ENCODE measurements at places on chromosomes 4 and X.
A peak's percentile ranks its signal among the peaks of the same experiment; 100 is the strongest.

GRCh38 chrX:49075347-49075746 lies 1.5 kb upstream of the PRAF2 start:
- DNase-seq: no peak

DNA sequence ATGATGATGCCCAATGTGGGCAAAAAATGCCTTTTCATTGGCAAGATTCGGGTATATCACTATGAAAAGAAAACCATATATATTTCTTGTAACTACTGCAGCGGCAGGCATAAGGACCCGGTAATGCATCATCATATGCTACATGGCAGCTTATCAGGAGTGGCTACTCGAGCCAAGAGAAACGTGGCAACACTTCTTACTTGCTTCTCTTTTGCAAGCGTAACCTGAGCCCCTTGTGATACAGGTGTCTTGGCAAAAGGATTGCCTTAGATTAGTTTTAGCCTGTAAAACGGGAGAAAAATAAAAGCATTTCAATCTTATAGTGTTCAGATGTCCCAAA lies 280.3 kb downstream of the SPRY1 start:
- peak; percentile 23 for DNase-seq

DNA sequence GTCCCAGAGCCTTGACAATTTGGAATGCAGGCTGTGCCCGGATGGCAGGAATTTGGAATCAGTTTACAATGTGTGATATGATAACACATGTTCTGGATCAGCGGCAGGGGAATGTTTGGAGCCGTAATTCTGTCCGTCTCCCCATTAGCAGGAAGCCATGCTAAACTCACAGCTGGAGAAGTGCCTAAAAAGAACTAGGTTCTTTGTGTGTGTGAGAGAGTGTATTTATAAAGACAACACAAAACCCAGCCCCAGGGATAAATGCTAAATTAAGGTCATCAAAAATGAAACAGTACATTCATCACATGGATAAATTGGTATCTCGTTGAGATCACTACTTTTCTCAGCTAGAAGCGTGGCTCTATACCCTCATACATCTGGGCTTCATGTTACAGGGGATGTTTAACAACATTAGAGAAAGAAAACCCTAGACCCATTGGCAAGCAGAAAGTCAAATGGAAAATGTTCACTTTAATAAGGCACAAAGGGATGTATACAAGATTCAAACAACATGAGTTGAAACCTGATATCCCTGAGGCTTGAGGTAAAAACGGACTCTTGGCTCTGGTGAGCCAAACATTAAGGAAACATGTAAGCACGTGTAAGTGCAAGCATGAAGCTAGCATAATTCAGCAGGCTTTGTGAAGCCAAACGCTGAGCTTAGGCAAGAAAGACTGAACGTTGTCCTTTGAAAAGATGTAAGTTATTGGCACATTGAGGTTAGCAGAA lies 18.0 kb upstream of the TMEM131L start:
- DNase-seq: no peak

DNA sequence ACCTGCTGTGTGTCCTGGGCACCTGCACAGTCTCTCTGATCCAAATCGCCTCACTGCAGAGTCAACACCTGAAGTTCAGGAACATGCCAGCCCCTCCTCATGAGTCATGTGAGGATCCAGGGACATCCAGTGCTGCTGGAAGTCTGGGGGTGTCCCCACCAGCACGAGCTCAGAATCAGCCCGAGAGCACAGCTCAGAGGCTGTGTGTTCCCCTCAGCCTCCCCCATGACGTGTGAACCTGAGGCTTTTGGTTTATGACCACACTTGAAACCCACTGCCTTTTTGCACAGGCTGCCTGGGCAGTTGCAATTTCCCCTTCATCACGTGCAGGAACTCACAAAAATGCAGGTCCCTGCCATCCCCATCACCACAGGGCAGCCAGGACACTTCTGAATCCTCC lies 47.1 kb downstream of the PPP2R2C start:
- DNase-seq: no peak

GRCh38 chr4:10730590-10730989 lies 46.0 kb upstream of the CLNK start:
- no peak for DNase-seq

DNA sequence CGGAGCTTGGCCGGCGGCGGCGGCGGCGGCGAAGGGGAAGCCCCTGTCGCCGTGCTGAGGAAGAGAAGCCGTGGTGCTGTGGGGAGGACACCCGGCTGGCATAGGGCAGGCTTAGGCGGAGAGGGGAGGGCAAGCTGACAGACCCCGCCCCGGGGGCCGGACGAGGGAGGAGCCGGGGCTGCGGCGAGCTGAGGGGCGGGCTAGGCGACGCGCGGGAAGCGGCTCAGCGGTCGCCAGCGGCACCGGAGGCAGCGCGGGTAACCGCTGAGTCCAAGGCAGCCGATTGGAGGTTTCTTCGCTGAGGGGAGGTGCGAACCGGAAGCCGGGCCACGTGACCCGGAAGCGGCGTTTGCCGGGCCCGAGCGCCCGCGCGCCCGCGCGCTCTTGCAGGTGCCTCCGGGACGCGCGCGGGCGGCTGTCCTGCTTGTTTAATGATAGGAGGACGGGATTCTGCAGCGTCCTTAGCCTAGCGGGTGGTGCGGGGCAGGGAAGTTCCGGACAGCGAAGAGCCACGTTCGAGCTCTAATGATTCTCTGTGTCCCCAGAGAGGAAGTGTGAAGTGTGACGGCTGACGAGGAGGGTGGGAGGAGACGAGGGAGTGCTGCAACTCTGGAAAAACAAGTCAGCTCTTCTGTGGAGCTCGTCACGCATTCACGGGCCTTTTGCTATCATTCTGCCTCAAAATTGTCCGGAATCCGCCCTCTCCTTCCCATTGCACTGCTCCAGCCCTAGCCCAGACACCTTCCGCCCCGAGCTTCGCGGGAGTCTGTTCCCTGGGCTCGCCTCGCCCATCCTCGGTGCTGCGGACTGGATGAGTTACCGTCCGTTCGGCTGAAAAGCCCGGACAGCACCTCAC lies at the start of gene AP1S2:
TSS of gene AP1S2 (minus strand) at position 102 of the 856 bp plus-strand sequence. CDS start 2,289 bp downstream, outside the sequence.
- DNase-seq: peak; percentile 73

DNA sequence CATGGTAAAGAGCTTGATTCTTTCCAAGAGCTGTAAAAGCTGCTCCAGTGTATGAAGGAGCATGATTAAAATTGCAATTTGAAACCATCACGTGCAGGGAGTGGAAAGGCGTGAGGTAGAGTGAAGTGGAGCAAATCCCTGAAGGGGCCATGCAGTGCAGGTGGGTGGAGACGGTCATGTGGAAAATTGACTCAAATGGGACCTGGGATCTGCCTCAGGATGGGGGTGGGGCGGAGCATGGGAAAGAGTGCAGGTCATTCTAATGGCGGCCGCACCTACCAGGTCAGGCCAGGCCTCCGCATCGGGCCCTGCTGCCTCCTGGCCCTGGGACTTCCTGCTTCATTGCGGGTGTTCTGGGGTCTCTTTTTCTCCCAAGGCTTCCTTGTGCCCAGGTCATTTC lies 25.3 kb upstream of the TRIM60 start:
- DNase-seq: no peak

- DNase-seq: no peak
These were observed 225.2 kb downstream of the ADGRL3 start for GRCh38 chr4:61425315-61425714.

GRCh38 chr4:89347363-89348025 lies 39.9 kb upstream of the GPRIN3 start:
- no peak for DNase-seq

DNA sequence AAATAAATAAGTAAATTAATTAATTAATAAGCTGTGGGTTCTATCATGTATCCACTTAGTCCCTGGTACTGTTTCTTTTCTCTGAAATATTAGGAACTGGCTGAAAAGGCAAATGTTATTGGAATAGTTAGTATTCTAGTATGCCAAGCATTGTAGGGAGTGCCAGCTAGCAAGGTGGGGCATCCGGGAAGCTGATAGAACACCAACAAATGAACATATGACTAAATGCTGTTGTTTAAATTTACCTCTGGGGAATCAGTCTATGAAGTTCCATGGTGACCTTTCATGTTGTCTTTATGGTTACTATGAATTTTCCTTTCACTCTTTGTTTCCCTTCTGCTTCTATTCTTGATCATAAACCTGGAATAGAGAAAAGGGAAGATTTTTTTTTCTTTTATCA lies 32.7 kb downstream of the NUDT6 start:
- DNase-seq: no peak

DNA sequence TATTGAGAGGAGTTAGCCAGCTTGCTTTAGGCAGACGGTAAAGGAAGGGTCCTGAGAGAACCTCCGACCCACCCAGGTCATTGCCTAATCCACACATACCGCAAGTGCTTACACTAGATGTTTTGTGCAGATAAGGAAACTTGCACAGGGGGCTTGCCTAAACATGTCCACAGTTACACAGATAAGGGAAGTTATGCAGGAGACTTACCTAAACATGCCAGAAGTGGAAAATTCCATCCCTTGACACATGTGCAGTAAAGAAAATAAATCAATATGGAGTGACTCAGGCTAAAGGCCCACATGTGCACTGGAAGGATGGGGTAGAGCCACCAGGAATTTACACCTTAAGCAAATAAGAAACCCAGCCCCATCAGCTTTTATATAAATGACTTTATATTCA lies 232.8 kb upstream of the HDX start:
- DNase-seq: no peak

- DNase-seq: no peak
These were observed 187.1 kb upstream of the ARX start for GRCh38 chrX:25202827-25203226.

DNA sequence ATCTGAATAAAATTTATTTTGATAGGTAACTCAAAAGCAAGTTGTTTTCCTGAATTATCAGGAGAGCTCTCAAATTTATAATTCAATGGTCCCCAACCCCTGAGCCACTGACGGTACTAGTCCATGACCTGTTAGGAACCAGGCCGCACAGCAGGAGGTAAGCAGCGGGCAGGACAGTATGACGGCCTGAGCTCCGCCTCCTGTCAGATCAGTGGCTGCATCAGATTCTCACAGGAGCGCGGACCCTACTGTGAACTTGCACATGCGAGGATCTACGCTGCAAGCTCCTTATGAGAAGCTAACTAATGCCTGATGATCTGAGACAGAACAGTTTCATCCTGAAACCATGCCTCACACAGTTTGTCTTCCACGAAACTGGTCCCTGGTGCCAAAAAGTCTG lies 37.9 kb upstream of the SEC24B start:
- DNase-seq: no peak

DNA sequence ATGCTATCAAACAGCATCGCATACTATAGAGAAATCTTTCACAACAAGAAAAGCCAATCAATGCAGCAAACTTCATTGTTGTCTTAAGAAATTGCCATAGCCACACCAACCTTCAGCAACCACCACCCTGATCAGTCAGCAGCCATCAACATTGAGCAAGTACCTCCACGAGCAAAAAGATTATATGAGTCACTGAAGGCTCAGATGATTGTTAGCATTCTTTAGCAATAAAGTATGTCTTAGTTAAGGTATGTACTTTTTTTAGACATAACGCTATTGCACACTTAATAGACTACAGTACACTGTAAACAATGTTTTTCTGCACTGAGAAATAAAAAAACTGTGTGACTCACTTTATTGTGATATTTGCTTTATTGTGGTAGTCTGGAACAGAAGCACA lies 37.8 kb upstream of the FUNDC1 start:
- no peak for DNase-seq

GRCh38 chr4:13523105-13523477 lies 21.2 kb downstream of the NKX3-2 start:
- no peak for DNase-seq

DNA sequence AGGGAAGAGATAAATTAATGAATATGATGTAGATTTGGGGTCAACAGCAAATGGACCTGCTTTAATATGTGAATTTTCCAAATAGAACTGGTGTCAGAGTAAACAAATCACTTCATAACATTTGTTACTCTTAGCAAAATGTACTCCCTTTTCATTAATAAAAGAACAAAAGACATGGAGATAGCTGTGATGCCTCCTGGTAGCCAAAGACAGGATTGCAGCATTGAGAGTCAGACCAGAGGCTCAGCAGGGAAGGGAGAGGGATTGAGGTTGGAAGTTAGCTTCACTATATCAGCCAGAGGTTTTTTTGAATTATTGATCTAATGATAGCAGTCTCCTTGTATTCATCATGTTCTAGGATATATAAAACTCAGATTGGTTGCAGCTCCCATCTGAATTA lies 17.4 kb upstream of the RAB40A start:
- no peak for DNase-seq

GRCh38 chrX:153411255-153411987 lies at the start of gene ZFP92:
Gene ZFP92 (plus strand): TSS chrX:153411472. CDS start chrX:153418323, 6,851 bp downstream.
- no peak for DNase-seq

GRCh38 chr4:16415751-16416150 lies 189.5 kb upstream of the TAPT1 start:
- no peak for DNase-seq

DNA sequence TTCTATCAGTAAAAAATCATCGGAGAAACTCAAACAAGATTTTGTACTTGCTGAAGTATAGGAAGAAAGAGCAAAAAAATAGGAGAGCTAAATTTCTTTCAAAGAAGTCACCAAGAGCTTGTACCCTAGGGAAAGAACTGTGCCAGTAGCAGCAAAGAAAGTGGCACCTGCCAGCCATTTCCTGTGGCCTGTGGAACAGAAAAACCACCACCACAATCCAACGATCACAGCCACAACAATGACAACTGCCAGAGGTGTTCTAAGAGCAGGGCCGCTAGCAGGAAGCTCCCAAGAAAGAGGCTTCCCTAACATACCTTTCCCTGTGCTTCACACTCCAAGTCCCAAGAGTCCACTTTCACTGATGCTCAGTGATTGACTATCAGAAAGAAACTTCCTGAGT lies 266.1 kb upstream of the GPC4 start:
- no peak for DNase-seq

GRCh38 chrX:22135994-22136684 lies 104.0 kb downstream of the PHEX start:
- DNase-seq: no peak

DNA sequence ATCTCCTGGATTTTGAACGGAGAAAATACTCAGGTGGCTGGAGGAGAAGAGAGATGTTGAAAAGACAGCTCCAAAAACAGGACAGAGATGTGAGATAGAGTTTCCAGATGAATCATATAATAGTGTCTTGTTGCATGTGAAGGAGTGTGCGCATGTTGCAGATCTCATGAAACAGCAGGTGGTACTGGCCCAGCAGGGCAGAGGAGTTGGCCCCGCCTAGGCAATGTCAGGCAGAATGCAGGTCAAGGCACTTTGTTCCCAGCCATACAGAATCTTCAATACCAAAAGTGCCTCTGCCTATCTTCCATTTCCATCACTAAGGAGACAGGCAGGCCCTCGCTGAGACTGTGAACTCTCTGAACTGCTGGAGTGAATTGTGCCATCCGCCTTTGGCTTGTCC lies 63.9 kb upstream of the FAT1 start:
- no peak for DNase-seq

- no peak for DNase-seq
These were observed 19.2 kb downstream of the BLTP1 start for GRCh38 chr4:122171323-122171722.

Data from LNCaP clone FGC (cell line).